ENCODE measurements at places on chromosomes 4 and X.

DNA sequence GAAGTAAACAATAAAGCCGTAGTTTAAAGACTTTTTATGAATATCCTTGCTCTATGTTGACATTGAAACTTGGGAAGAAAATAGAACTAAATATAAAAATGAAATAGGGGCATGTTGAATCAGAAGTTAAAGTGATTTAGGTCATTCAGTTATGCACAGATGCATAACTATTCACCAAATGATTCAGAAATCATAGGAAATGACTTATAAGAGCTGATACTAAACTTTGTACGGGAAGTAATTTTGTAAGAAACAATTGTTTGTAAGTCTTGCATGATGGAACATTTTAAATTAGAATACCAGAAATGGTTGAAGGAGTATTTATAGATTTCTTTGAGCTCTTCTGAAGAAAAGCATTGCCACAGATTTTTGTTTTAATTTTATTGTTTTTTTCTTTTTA lies 246.5 kb downstream of the CPE start:
- DNase-seq = no peak

DNA sequence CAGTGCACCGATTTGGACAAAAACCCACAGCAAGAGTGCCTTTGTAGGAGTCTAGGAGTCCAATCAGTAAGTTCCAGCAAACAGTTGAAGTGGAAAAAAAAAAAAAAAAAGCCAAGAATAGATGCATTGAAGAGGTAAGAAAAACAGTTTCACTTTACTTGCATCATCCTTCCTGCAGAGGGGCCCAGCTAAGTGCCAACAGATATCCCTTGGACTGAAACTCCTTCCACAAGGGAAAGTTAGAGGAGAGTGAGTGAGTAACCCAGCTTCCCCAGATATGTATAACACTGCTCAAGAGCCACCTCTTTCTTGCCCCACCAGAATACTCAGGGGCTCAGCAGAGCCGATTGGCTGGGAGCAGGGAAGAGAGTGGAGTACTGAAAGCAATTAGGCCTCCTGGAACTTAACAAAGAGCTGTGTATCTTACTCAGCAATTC lies 617.7 kb upstream of the SMIM31 start:
- DNase-seq = no peak

- DNase-seq = no peak
Observed at GRCh38 chr4:78464265-78464664, 87.3 kb upstream of the ANXA3 start.

GRCh38 chr4:8580321-8581093 lies at the start of gene GPR78:
TSS of gene GPR78 (plus strand) at chr4:8580392. CDS start at chr4:8580983, 591 bp downstream.
- DNase-seq = no peak

- DNase-seq = no peak
Observed at GRCh38 chrX:132226169-132226568, 6.9 kb upstream of the RAP2C start.
